ENCODE measurements at places on chromosomes 7 and 10. TPM values are rescaled to one million over a fixed set of nuclear protein-coding genes. Genes with fewer than 3 reads are reported as not detected.

The WDR86 gene
- total RNA-seq, result not detected

The CYP2C8 gene
- total RNA-seq, result not detected

The SHTN1 gene
- 187 TPM for total RNA-seq

The TUBAL3 gene
- not detected for total RNA-seq

DNA sequence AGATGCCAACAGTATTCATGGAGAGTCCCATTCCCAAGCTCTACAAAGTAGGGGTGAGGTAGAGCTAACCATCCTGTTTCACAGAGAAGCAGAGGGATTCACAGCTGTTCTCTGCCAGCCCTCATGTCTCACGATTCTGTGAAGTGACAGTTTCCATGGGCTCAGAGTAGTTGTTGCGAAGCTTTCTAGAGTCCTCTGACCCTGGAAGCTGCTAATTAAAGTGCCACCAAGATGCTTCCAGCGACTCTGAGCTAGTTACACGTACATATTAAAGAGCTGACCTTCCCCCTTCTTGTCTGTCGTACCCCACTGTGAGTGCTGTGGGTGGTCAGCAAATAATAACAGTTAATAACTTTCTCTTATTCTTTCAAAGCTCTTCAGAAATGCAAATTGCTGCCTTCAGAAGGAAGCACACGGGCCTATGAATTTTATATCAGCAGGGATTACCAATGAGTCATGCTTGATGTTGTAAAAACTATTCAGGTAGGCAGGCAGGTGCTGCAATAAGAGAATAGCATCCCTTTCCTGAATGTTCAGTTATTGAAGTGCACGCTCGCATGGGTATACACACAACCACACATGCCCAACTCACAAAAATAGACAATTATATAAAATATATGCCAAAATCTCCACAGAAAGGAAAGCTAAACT is 34.1 kb downstream of the DNAJB9 start:
- DNase-seq, result no peak
